Prostate gland (tissue), 2 donors: ENCODE measurements at places on chromosomes 3 and 15.

DNA sequence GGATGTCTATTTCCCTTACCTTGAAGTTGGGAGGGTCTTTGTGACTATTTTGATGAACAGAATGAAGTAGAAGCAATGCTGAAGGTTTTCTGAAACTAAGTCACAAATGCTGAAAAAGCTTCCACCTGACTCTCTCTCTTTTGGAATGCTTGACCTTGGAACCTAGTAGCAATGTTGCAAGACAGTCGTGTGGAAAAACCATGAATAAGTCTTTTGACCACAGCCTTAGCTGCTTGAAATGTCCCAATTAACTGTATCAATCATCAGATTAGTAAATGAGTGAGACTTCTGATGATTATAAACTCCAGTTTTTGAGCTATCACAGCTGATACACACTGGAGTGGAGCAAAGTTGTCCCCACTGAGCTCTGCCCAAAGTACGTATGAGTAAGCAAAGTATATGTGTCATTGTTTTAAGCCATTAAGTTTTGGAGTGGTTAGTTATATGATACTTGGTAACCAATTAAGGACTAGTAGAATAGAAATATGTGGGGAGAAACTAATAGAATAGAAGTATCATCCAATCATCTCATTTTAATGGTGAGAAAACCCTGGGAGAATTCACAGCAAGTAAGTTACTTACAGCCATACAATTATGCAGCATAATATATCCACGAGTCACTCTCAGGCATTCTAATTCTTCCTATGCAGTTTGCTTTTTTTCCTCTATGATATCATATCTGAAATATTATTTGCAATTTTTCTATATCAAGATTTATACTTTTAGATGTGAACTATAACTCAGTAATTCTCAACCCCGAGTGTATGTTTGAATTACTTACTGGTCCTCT, 1010.6 kb downstream of the ROBO2 start:
- no peak for DNase-seq

GRCh38 chr15:58515807-58516206, 84.0 kb downstream of the LIPC start:
- no peak for DNase-seq

GRCh38 chr15:78615151-78615589, 5.6 kb downstream of the CHRNA3 start:
- no peak for DNase-seq

DNA sequence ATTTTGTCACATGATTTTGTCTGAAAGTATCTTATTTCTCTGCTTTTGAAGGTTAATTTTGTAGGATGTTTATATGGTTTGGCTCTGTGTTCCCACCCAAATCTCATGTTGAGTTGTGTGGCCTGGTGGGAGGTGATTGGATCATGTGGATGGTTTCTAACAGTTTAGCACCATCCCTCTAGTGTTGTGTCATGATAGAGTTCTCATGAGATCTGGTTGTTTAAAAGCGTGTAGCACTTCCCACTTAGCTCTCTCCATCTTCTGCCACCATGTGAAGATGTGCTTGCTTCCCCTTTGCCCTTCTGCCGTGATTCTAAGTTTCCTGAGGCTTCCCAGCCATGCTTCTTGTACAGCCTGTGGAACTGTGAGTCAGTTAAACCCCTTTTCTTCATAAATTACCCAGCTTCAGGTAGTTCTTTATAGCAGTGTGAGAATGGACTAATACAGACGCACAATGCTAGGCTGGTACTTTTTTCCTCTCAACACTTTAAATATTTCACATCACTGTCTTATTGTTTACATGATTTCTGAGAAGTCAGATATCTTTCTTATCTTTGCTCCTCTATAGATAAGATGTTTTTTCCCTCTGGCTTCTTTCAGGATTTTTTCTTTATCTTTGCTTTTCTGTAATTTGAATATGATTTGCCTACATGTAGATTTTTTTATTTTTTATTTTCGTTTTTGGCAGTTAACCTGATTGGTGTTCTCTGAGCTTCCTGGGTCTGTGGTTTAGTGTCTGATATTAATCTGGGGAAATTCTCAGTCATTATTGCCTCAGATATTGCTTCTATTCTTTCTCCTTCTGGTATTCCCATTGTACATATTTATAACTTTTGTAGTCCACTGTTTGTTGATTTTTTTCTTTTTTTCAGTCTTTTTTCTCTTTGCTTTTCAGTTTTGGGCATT, 22.2 kb downstream of the BTD start:
- no peak for DNase-seq

GRCh38 chr3:71211083-71211482, 372.4 kb downstream of the FOXP1 start:
- no peak for DNase-seq

DNA sequence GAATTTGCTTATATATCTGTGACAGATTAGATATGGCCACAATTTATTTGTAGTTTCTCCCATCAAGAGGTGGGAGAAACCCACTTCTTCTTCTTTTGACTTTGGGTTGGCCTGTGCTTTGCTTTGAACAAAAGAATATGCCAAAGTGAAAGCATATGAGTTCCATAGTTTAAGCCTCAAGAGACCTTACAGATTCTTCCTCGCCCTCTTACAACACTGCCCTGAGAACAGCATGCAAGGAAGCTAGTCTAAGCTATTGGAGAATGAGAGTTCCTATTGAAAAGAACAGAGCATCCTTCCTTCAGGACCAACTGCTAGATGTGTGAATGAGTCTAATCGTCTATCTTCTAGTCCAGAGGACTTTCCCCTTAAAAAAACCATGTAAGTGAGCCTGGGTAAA, 394.8 kb downstream of the TUSC7 start:
- DNase-seq = no peak

- DNase-seq = peak; percentile 76
Measured at GRCh38 chr15:90212221-90213098, 11.3 kb downstream of the SEMA4B start.

DNA sequence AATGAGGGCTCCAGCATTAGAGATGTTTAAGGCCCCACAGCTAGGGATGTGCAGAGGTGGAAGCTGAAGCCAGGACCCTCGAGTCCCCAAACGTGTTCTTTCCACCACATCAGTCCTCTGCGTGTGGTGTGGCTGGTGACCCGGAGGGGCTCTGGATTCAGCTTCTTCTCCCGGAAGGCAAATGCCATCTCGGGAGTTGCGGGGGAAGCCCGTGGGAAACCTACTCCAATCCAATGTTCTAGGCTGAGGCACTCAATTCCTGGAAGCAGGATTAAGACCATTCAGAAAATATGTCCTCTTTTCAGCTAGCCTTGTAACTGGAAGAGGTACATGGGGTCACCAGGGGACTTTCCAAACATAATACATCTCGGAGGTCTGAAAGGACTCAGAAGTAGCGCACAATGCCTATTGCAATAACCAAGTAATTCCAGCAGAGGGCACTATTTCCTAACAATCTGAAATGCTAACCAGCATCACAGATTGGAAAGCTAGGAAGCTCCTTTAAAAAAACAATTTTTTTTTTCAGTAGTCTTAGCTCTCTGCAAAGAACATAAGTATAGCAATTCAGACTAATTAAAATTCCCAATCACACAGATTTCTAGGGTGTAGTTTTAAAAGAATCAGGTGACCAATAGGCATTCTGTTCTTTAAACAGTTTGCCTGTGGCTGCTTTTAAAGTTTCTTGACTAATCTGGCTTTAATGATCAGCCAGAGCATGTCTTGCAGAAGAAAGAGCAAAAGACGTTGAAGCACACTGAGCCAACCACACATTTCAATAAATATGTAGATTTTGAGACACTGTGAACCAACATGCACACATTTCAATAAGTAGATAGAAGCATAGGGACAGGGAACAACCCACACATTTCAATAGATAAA, 36.1 kb downstream of the BNC1 start:
- DNase-seq = peak; percentile 53

- no peak for DNase-seq
Measured at GRCh38 chr3:37441689-37442088, 267.3 kb upstream of the LRRFIP2 start.

- no peak for DNase-seq
Measured at GRCh38 chr3:168467115-168467714, 371.5 kb upstream of the GOLIM4 start.

DNA sequence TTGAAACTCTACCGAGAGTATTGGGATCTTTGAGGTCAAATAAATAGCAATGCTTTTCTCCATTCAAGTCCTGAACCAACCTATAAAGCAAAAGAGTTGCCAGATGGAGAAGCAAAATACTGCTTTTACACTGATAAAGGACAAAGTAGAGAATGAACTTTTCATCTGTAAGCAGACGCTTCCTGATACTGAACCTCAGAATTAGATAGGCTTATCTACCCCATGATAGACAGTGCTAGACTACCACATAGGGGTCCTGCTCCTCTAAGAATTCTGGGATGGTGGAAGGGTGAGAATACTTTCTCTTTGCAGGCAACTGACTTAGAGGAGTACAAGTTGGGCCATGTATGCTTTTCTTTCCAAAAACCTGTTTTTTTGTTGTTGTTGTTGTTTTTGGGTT, 9.5 kb downstream of the SAXO2 start:
- DNase-seq = no peak

DNA sequence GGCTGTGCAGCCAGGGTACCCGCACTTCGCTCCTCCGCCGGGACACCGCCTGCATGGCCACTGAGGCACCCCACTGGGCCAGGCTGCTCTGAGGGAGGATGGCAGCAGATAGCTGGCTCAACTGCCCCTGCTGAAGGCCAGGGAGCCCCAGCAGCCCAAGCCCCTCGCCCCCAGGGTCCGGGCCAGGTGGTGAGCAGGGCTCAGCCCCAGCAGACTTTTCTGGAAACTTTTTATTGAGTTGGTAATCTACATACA, 11.5 kb downstream of the PLIN1 start:
- DNase-seq = no peak

DNA sequence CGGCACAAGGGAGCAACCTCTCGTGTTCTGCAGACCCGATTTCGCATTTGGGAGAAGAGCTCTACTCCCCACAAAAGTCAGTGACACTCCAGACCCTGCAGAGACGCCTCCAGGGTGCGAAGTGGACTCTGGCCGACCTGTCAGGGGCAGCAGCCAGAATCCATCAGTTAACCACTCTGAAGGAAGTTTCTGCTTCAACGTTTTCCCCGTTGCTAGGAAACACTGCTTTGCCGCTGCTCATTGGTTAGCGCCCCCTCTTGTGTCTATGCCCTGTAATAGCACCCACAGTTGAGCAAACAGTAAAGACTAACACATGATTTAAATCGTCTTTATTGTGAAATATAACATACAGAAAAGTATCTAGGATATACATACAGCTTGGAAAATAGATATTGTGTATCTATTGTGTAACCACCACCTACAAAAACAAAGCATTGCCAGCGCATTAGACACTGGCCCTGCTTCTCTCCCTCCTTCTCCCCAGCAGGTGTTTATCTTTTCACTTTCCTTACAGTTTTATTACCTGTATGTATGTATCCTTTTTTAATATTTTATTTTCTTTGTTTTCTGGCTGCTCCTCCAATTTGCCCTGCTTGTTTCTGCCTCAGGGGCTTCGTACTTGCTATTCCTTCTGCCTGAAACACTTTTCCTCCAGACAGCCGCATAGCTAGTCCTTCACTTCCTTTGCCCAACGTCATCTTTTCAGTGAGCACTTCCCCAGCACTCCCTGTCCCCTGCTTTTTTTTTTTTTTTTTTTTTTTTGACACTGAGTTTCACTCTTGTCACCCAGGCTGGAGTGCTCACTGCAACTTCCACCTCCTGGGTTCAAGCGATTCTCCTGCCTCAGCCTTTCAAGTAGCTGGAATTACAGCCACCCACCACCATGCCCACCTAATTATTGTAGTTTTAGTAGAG, 38.8 kb downstream of the TMEM40 start:
- peak; percentile 63 for DNase-seq

- DNase-seq = no peak
Measured at GRCh38 chr3:126084768-126085180, 850 bp upstream of the SLC41A3 start.

GRCh38 chr3:158802409-158803268, 785 bp downstream of the MFSD1 start:
- DNase-seq = peak; percentile 18

GRCh38 chr3:177126015-177126773, 71.1 kb downstream of the TBL1XR1 start:
- no peak for DNase-seq

- peak; percentile 33 for DNase-seq
Measured at GRCh38 chr15:86915811-86916331, 836.2 kb downstream of the AGBL1 start.

- DNase-seq = no peak
Measured at GRCh38 chr3:168102735-168103410, 7.1 kb upstream of the GOLIM4 start.
